Stimulated activated CD4-positive, alpha-beta T cell treated with anti-CD3 and anti-CD28 coated beads, Interleukin-1b, Interleukin-23, amount 100 ng/mL, for 1 hour (primary cell): ENCODE measurements at places on chromosomes 2 and 18.

- no peak for DNase-seq
These were observed 260.3 kb downstream of the SATB2 start for GRCh38 chr2:199197448-199197847.

- no peak for DNase-seq
These were observed 42.8 kb downstream of the SCRN3 start for GRCh38 chr2:174438146-174438886.

DNA sequence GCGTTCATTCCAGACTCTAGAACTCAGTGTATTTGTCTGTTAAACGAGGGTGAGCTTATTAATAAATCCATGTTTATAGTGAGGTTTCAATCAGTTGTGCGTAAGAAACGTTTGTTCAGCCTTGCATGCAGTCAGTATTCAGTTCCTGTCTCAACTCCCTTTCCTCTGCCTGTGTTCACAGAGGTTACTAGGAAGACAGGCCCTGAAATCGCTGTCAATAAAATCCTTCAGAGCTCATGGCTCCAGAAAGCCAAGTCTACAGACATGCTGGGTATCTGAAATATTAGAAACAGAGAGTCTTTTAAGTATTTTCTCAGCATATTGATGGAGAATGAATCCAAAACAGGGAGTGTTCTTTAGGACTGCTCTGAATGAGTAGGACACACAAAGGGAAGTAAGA, 75.4 kb downstream of the KLF7 start:
- no peak for DNase-seq

- no peak for DNase-seq
These were observed 138.7 kb upstream of the CTDP1 start for GRCh38 chr18:79540904-79541282.

- DNase-seq: no peak
These were observed 97.7 kb downstream of the ARHGAP15 start for GRCh38 chr2:143226714-143227541.

GRCh38 chr2:98359986-98360385, 13.7 kb downstream of the CNGA3 start:
- no peak for DNase-seq
